ENCODE measurements at places on chromosomes 4 and X.
A peak's percentile ranks its signal among the peaks of the same experiment; 100 is the strongest.

- DNase-seq: no peak
Measured at GRCh38 chr4:153679486-153679885, 4.6 kb upstream of the TLR2 start.

- DNase-seq: peak; percentile 24
Measured at GRCh38 chr4:83217721-83218522, 66.7 kb downstream of the COQ2 start.

- no peak for DNase-seq
Measured at GRCh38 chr4:138398322-138398721, 156.2 kb upstream of the SLC7A11 start.

DNA sequence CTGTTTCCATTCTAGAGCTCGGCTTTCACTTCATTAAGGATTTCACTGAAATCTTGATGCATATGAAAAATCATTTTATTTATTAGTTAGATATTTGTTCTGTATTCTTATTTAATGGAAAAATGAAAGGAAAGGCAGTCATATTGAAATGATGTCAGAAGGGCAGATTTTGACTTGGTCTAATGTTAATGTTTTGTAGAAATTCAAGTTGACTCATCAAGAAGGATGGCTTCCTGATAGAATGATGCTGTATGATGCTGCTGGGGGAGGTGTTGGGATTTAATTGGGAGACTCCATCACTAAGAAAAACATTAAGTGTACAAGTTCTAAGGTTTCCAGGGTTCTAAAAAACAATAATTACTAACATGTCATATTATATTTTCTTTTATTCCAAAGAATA is 204.8 kb downstream of the PDGFC start:
- no peak for DNase-seq

GRCh38 chr4:150114641-150115040 is 36.4 kb downstream of the DCLK2 start:
- DNase-seq: no peak

DNA sequence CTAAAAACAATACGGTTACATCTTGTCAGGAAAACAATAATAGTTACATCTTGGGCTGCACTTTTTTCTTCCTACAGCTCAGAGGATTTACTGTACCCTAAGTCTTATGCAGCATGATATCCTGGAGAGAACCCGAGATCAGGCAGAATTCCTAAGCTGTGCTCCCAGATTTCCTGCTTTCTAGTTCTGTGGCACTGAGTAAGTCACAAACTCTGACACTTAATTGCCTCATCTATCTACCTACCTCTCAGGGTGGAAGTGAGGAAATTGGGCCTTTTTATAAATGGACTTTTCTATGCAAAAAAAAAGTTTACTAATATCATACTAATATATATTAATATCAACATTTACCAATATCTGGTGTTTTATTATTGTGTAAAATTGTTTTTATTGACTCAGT is 438.5 kb downstream of the INPP4B start:
- DNase-seq: no peak

GRCh38 chrX:41933546-41933945 is 10.2 kb upstream of the CASK start:
- DNase-seq: no peak

- no peak for DNase-seq
Measured at GRCh38 chr4:182478475-182478874, 235.3 kb downstream of the TENM3 start.

- DNase-seq: no peak
Measured at GRCh38 chrX:9745417-9746115, 20.1 kb downstream of the GPR143 start.

DNA sequence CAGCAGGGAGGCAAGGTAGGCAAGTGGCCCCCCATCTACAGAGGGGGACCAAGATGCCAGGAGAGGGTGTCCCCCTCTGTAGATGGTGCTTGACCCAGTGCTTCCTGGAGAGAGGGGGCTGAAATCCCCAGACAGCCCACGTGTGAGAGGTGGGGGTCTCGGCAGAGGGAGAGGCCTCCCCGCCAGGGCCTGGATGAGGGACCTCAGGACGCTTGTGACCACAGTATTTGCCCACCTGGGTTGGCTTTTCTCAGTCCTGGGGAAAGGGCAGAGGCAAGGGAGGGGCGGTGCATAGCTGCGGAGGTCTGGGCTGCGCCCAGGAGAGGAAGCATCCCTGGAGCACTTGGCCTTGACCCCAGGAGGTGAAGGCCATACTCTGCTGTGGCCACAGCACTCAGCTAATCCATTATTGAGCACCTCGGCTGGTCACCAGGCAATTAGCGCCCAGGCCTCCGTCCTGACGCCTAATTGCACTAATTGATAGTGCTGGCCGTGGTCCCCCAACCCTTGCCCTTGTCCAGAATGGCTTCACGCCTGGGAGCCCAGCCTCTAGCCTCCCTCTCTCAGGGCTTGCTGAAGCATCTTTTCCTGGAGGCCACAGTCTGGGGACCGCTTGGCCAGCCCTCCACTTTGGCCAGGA is 30.7 kb downstream of the HMX1 start:
- no peak for DNase-seq

DNA sequence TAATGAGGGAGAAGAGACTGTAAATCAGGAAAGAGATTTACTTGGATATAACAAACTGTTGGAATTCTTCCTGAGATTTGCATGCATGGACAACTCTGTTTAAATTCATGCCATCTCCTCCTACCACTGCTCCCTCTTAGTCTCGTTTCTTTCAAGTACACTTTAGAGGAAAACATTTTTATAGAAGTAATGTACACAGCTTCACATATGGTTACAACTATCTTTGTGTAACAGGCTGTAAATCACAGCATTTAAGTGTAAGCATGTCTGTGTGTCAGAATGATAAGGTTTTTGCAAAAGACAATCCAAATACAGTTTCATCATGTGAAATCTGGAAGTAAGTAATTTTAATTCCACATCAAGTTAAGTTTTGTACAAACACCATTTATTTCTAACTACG is 21.5 kb upstream of the ENPEP start:
- no peak for DNase-seq

DNA sequence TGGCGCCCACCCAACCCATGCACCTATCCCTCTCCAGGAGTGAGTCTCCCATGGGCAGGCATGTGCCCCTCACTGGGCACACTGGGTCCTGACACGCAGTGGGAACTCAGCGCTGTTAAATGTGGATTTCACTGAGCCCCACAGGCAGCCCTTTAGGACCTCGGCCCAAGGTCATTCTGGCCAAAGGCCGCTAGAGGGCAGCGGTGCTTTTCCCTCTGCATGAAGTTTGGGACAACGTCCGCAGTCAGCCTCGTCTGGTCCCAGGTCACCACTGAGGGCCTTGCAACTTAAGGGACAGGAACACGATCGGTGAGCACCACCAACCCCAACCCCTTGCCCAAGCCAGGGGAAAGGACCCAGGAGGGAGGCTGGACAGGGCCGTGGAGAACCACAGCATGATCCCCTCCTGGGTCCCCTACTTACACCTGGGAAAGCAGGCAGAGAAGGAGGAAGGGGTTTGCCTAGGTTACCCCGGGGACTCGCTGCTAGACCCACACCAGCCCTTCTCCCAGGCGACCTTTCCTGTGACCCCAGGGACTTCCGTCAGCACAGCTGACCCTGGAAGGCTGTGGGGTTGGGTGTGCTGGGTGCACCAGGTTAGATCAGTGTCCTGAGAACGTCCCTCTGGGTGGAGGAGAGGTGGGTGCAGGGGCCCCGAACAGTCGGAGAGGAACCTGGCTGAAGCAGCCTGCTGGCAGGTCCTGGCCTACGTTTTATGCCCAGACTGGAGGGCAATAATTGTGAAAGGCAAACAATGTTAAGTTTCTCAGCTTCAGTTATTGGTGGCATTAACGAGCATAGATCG is 24.0 kb downstream of the CYTL1 start:
- DNase-seq: no peak

- no peak for DNase-seq
Measured at GRCh38 chr4:106195435-106195950, 120.5 kb downstream of the TBCK start.

GRCh38 chr4:5921981-5922380 is 29.1 kb upstream of the CRMP1 start:
- no peak for DNase-seq

DNA sequence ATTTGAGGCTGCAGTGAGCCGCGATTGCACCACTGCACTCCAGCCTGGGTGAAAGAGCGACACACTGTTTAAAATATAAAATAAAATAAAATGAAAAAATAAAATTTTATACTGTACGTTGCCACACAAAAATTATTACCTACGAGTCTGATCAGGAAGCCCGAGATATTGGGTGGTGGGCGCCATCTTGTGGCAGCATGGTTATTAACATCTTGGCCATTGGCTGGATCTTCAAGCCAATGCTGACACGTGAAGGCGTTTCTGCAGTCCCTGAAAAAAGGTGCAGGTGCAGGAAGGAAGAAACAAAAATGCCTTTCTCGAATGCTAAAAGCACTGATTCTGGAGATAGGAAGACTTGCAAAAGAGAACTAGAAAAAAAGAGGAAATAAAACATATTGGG is 4.9 kb upstream of the TLR8 start:
- DNase-seq: peak; percentile 63

- DNase-seq: no peak
Measured at GRCh38 chrX:48471504-48471903, 1.4 kb upstream of the SLC38A5 start.

DNA sequence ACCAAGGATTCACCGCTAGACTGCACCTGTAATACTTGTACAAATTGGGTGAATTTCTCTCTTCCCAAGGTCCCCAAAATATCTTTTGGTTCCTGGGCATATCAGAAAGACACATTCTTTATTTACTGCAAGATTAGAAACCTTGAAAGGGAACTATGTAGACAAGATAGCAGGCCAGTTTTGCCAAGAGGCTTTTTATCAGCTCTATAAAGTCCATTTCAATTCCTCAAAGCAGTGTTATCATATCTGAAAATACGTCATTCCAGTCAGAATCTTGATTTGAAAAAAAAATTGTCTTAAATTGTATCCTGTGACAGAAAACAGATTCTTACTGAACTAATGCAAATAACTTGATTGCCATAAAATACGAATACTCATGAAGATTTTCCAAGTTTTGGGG is 37.0 kb upstream of the NSG1 start:
- DNase-seq: no peak

DNA sequence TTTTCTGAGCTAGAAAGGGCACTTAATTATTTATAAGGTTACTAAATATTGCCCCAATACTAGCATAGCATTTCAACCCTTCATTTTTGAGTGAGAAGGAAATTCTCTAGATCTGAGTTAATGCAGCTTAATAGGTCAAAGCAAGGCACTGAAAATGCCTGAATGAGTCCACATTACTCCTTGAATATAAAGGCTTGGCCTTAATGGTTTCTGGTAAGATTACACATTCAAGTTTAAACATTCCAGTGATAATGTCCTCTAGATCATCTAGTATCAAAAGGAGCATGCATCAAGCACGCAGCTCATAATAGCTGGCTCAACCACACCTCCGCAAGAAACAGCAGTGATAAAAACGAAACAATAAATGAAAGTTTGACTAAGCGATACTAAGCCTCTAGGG is 87.5 kb downstream of the SPANXN3 start:
- DNase-seq: no peak

DNA sequence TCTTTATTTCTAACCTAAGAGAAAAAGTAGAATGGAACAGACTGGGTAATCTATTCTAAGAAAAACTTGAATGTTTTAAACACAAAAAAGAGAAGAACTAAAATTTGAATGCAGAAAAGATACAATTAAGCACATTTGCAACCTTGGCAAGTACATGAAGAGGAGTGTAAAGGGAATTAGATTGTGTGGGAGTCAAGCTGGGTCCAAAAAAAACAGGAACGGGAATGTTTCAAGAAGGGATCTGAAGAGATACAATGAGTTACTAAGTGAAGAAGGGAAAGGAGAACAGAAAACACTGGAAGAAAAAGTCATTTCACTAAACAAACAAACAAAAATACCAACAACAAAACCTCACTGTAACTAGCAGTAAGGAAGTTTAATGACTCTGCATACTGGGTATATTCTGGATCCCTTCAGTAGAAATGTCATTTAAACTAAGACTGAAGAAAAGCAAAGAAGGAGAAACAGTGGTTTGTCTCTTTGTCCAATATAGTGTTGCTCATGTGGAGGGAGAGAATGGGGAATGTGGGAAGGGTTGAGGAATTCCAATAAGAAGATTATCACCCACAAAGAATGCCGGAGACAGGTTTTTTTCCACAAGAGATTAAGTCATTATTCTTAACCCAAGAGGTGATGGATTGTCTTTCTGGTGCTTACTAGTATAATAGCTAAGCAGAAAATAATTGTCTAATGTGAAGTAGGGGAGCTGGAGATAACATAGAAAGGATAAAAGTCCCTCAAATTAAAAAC is 50.4 kb upstream of the PTPN13 start:
- no peak for DNase-seq

DNA sequence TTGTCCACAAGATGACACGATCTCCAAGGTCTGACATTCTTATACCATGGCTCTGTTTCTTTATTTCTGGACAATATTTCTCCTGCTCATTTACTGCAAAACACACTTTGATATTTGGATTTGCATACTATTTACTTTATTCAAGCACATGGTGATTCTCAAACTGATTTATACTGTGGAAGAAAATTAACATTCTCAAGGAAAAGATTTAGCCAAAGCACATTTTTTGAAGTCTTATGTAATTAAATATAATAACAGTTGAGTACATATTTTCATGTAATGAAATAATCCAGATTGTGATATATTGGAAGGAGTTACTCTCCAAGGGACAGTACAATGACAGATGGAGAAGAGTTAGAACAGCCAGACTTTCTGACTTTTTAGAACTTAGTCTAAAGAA is 155.8 kb upstream of the CT83 start:
- no peak for DNase-seq

GRCh38 chr4:27149541-27150212 is 289.0 kb downstream of the STIM2 start:
- no peak for DNase-seq

- no peak for DNase-seq
Measured at GRCh38 chrX:134191281-134191680, 45.7 kb upstream of the CCDC160 start.

DNA sequence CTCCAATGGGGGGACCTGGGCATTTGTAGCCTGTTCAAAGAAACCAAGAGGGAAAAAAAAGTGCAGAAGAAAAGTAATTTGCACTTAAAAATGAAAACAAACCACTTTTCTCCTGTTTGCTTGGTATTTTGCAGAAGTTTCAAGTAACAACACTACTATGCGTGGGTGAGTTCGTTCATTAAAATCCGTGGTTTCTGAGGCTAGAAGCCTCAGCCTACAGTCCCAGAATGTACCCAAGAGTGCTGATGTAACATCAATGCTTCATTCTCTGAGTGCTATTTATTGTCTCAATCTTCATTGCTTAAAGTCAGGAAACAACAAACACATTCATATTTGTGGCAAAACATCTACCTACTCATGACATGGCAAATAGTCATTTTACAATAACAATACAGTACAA is 29.2 kb downstream of the LGI2 start:
- no peak for DNase-seq

DNA sequence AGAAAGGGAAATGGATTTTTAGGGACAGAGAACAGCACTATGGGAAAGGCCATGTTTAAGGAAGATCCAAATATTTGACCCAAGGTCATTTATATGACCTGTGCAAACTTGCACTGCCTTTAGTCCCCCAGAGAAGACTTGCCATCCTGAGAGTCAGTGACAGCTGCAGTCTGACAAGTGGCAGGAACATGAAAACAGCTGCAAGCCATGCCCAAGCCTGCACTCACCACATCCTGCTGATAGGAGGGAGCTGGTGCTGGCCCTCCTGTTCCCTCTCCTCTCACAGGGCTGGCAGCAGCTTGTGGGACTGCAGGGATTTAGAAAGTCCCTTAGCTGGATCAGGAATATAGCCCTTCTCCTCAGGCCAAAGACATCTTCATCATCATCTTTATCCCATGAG is 187.7 kb downstream of the RAP1GDS1 start:
- no peak for DNase-seq
